ENCODE measurements at places on chromosomes 7 and 10.

GRCh38 chr7:101518336-101518735 is 110.8 kb downstream of the MYL10 start:
- DNase-seq = no peak

- no peak for DNase-seq
Observed at GRCh38 chr10:92849234-92849525, 860 bp downstream of the EXOC6 start.

GRCh38 chr7:150399421-150400007 is 20.4 kb downstream of the ZNF775 start:
- DNase-seq = no peak

DNA sequence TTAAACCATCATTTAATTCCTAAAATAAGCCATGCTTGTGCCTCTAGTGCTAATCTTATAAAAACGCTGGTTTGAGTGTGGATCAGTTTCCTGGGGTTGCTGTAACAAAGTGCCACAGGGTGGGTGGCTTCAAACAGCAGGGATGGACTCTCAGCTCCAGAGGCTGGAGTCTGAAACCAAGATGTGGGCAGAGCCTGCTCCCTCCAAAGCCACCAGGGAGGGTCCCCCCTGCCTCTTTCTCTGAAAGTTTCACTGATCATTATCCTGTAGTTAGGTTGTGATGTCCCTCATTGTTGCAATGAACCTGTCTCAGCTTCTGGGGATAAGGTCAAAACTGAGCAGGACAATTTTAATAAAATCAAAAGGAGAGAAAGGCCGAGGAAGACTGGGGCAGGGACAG is 251.9 kb upstream of the TCERG1L start:
- no peak for DNase-seq

DNA sequence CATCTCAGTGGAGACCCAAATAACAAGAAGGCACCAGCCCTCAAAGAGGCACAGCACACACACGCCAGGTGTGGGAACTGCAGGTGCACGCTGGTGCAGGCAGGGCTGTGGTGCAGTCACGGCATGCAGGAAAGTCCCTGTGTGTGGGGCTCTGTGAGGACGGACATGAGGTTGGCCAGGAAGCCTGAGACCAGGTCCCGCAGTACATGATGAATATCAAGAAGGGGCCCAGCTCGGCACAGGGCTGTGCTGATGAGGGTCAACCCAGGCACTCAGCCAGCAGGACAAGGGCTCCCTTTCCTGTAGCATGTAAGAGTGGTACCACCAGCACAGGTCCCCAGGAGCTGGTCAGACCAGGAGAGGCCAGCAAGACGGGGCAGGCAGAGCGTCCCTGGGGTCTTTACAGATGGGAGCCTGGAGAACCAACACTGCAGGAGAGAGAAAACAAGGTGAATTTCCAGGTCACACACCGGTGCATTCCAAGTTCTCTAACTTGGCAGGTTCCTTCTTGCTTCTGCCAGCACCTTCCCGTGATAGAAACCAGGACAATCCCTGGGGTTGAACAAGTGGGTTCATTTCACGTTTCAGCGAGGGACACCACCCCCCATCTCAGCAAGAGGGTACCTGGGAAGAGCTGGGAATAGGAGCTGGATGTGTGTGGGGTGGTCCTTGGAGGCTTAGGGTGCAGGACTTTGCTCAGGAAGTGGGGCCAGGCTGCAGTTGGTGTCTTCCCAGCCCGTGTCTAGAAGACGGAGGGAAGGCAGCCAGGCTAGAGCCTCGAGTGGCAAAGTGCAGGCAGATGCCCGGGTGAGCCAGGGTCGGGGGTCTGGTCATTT is 244.8 kb upstream of the TCERG1L start:
- DNase-seq = no peak
